ENCODE measurements at places on chromosomes 16 and 17.

DNA sequence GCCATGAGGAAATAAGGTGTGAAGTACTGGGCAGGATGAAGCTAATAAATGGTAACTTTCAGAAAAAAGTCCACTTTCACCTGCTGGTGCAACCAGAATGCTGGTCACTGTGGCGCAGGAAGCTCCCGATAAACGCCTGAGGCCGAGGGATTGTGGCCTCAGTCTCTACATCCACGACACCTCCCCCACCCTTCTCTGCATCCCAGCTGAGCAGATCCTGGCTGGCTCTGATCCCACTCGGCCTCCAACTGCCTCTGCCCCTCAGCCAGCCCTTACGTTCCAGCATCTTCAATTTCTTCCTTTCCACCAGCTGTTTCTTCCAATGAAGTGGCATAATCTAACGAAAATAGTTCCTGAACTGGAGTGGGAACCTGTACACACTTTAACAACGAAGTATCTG lies 49.5 kb downstream of the COX4I1 start:
- no peak for DNase-seq

- DNase-seq: no peak
These were observed 190.3 kb downstream of the CPPED1 start for GRCh38 chr16:12613131-12613991.

DNA sequence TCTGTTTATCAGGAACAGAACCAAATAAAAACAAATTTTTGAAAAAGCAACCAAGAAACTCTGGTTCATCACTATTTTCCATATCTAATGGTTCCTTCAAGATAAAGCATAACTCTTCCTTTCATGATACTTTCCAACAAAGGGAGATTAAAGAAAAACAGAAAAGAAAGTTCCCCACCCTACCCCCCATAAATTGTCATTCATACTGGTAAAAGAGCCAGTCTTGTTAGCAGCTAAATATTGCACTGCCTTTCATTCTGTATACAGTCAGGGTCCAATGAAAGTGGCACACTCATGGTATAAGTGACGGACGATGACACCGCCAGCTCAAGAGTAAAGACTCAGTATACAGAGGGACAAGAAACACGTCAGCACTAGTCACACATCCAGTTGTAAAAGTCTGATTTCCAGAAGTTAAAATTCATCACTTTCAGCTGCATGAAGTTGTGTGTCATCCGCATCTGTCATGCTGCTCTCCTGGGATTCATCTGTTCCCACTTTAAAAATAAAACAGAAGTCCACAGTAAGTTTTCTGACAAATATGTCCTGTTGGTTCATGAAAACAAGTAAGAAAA lies 68.5 kb downstream of the CDC27 start:
- no peak for DNase-seq

DNA sequence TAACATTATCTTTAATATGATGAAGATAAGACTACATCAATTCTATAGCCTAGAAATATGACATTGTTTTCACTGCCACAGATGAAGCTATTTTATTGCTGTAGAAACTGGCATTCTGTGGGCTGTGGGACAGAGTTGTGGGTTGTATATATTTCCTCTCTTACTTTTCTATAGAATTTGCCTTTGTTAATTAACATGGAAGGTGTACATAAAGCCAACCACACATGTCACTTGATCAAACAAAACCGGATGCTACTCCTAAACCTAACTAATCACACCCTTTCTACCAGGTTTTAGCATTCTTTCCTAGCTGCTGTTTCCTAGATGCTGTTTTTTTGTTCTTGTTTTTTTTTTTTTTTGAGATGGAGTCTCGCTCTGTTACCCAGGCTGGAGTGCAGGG lies 81.2 kb upstream of the ATP2A3 start:
- no peak for DNase-seq

DNA sequence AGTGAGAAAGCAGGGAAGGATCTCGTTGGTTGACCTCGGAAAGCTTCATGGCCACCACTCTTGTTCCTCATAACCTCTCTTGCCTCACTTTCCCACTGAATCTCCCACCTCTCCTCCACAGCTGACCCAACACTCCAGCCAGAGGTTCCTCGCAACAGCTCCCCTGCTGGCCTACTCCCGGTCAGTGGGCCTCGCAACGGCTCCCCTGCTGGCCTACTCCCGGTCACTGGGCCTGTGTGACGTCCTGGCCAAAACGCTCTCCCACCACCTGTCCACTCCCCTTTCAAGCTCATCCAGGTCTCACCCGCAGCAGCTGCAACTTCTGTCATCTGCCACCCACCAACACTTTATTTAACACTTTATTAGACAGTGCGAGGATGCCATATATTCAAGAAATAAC lies 149.1 kb downstream of the VPS53 start:
- DNase-seq: no peak

DNA sequence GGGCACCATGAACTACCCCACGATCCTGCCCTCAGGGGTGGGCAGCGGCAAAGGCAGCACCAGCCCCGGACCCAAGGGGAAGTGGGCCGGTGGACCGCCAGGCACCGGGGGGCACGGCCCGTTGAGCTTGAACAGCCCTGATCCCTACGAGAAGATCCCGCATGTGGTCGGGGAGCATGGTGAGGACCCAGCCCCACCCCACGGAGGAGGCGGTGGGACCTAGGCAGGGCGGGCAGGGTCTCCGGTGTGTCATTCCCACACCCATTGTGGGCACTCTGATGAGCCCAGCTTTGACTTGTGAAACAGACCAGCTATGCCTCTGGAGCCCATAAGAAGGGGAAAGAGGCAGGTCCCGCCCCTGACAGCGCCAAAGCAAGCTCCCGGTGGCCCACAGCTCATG lies 22.8 kb downstream of the TPSG1 start:
- no peak for DNase-seq

DNA sequence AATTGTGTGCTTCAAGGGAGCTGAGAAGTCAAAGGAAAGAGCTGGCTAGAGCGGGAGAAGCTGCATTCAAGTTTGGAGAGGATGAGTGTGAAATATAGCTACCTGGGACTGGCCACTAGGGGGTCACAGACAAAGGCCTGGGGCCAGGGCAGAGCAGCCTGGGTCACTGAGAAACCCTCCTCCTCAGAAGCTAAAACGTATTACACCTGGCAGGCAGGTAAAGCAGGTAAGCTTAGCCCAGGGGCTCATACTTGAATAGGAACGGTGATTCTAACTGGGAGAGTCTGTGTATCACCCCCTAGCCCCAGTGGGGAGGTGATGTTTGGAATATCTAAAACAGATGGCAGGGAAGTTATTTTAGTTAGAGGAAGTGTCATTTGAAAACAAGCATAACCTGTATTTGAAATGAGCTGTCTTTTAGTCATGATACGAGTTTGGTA lies 6.8 kb downstream of the KRT37 start:
- no peak for DNase-seq

All from CD8-positive, alpha-beta memory T cell (primary cell).